ENCODE measurements at places on chromosomes 6 and 20.

GRCh38 chr6:154229786-154230185 is 126.8 kb downstream of the IPCEF1 start:
- DNase-seq, result no peak

DNA sequence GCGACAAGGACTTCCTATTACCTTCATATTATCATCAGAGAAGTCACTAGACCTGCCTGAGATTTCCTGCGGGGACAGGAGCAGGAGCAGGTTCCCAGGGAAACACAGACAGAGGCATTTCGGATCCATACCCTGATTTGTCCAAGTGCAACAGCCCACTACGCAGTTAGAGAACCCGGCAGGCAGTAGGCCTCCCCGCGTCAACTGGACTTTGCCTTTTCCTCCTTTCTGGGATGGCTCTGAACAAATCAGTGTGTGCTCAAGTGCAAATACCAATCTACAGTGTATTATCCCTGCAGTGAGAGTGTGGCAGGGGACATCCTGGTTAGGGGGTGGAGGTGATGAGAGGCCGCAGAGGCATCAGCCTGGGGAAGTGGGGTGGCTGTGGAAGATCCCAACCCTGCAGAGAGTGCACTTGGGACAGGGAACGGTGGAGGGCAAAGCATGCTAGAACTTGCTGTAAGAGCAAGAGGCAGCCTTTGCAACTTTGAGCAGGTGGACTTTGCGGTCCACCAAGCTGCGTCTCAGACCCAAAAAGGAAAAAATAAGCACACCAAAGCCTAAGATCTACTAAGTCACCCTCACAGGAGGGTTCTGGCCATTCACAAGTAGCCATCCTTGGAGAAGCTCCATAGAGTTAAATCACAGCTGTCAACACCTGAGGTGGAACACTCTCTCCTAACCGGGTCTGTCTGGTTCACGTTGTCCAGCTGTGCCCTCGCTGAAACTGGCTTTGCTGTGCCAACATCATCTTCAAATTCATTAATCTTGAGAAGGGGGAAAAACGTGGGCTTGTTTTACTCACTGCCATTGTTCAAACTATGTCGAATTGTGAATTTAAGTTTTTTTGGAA is 159.1 kb downstream of the ZDHHC14 start:
- no peak for DNase-seq

GRCh38 chr6:136774228-136775041 is 17.8 kb downstream of the MAP3K5 start:
- no peak for DNase-seq

- DNase-seq, result no peak
Measured at GRCh38 chr6:84588697-84589080, 175.7 kb downstream of the TBX18 start.

DNA sequence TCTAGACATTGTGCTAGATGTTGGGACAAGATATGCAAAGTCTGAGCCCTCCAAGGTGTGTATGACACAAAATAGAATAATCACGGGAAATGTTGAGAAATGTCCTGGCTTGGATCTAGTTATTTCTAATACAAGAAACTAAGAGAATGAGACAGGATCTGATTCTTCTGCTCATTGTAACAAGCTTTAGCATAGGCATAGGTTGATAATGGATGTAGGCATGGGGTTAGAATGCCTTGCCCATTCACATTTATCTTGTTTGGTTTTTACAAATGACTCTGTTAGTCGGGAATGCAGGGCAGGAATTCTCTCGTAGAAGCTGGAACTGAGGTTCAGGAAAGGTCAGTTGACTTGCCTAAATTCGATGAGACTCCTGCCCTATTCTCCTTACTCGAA is 1.5 kb upstream of the SLC26A8 start:
- DNase-seq, result no peak
